Osteoblast (primary cell): ENCODE measurements at places on chromosomes 11 and 22. TPM values are rescaled to one million over a fixed set of nuclear protein-coding genes. Genes with fewer than 3 reads are reported as not detected.

Gene TPBGL
- not detected in 2 replicates for total RNA-seq

GRCh38 chr22:23922921-23923320 lies 28.7 kb downstream of the MIF start:
- DNase-seq: no peak

- no peak for DNase-seq
Measured at GRCh38 chr11:61950035-61950547, at the start of gene BEST1. TSS of gene BEST1 (plus strand) at chr11:61950351. CDS start at chr11:61951807, 1,456 bp downstream.

DNA sequence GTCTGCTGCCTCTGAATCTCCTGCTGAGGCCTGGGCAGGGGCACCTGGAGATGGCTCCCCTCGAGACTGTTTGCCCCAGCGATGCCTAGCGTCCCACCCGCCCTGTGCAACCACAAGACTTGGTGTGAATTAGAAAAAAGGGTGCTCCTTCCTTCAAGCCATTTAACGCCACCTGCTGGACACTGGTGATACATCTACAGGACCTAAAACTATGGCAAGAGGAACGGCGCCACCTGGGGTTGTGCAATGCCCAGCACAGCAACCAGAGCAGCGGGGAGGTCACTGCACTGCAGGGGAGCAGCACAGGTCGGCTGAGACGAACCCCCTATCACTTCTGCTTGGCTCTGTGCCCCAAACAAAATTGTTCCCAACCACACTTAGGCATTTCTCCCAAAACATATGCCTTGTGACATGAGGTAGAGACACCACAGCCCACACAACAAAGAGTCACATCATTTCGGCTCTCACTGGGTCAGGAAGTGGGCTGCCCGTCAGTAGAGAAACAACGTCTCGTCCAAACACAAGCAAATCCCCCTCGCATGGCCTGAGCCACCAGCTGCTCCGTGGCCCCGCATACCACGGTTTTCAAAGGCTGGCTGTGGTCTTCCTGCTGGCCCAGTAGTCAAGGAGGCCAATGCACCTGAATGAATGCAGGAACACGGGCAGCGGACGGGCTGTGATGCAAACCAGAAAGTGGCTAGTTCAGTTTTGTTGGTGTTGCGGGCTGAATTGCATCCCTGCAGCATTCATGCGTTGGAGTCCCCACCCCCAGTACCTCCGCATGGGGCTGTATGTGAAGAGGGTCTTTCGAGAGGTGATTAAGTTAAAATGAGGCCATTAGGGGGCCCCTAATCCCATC lies 171.9 kb downstream of the SHANK2 start:
- peak; percentile 90 for DNase-seq

- DNase-seq: peak; percentile 92
Measured at GRCh38 chr11:35618497-35619115, 346 bp downstream of the FJX1 start.

DNA sequence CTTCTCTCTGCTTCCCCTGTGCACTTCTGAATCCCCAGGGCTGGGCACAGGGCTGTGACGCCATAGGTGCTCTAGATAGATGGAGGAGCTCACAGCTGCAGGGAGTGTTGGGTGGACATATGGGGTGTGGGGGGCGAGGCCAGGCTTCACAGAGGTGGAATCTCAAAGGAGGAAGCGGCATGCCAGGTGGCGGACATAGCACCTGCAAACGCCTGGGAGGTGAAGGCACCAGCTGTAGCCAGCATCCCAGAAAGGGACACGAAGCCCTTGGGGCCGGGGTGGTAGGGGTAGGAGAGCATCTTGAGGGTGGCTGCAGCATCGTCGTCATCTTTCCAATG lies 14.6 kb upstream of the KCNQ1OT1 start:
- no peak for DNase-seq
